ENCODE measurements at places on chromosomes 2 and 18.

GRCh38 chr2:200509235-200509611 lies 645 bp downstream of the KCTD18 start:
- DNase-seq: no peak

GRCh38 chr2:85266146-85267041 lies 61.4 kb downstream of the TGOLN2 start:
- DNase-seq: peak; percentile 79

- no peak for DNase-seq
Observed at GRCh38 chr2:231355508-231356465, 39.7 kb upstream of the B3GNT7 start.

- DNase-seq: no peak
Observed at GRCh38 chr2:62577994-62578781, 72.2 kb upstream of the TMEM17 start.

DNA sequence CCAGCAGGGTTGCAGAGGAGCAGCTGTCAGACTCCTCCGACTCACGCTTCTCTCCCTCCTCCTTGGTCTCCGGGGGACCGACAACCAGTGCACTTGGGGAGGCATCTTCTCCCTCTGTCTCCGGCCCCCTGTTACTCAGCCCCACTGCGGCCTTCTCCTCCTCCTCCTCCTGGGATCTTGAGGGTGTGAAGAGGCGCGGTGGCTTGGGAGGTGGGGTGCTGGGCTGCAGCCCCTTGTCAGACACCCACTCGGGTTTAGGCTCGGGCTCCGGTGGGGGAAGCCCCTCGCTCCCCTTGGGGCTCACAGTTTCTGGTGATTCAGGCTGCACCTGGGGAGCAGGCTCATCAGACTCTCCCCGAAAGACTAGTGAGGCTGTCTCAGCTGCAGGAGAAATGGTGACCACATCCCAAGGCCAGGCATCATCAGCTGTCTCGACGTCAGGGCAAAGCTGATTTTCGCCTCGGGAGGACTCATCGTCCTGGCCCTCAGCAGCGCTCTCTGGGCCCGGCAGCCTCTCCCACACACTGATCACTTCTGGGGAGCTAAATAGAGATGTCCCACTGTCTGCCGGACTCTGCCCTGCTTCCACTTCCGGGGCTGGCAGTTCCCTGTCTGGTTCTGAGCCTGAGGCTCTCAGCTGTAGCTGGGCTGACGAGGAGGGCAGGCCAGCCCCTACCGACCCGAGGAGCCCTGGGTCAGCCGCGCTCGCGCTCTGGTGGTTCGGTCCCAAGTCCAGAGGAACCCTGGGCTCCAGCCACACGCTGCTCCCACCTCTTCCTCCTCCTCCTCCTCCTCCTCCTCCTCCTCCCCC lies 9.0 kb upstream of the SFXN5 start:
- DNase-seq: no peak

- DNase-seq: no peak
Observed at GRCh38 chr2:217932803-217933616, 69.8 kb downstream of the TNS1 start.

- no peak for DNase-seq
Observed at GRCh38 chr18:70931942-70932814, 643.3 kb downstream of the SOCS6 start.

DNA sequence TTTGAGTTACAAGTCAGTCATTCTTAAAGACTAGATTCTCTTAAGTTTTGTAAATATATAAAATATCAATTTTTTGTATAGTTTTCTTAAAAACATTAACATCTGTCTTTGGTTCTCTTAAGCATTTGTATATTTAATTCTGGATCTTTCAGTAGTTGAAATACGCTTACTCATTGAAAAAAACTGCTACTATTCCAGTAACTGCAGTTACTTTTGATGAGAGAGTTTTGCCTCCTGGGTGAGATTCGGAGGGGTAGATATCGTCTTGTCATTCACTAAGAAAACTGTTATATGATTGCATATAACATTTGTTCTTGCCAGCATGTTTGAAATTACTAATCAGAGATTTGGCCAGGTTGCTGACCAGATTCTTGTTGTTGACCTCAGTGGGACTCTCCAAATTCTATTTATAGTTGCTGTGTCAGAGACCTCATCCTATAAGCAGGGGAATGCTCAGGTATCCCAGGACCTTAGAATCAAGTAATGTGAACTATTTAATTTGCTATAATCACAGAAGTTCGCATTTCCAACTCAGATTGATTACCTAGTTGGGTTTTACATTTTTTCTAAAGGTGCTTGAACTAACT lies 7.9 kb downstream of the AGPS start:
- DNase-seq: no peak

DNA sequence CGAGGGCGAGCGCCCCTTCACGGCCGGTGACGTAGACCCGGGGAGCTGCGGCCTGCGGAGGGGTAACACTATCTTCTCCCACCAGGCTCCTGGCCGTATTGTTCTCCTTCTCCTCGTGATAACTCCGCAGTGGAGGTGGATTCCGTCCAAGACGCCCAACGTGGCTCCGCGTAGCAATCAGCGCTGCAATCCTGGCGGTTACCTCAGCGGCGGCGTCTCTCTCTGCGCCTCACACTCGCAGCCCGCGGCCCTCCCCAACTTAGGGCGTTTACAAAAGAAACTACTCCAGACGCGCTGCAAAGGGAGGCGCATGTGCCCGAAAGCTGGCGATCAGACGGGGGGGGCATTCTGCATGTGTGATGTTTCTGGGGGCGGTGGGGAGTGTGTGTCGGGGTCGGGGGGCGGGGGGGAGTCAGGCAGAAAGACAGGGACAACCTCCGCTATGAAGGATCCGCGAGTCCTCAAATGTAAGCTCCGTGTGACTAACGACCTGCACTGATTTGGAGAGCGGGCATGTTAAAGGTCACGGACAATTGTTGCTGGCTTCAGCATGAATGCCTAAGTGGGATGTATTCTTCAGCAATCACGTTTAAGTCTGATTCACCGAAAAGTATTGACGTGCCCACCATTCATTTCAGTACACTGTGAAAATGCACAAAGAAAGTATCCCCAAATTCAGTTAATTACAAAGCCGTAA lies 1.3 kb upstream of the ZNF516 start:
- DNase-seq: no peak

DNA sequence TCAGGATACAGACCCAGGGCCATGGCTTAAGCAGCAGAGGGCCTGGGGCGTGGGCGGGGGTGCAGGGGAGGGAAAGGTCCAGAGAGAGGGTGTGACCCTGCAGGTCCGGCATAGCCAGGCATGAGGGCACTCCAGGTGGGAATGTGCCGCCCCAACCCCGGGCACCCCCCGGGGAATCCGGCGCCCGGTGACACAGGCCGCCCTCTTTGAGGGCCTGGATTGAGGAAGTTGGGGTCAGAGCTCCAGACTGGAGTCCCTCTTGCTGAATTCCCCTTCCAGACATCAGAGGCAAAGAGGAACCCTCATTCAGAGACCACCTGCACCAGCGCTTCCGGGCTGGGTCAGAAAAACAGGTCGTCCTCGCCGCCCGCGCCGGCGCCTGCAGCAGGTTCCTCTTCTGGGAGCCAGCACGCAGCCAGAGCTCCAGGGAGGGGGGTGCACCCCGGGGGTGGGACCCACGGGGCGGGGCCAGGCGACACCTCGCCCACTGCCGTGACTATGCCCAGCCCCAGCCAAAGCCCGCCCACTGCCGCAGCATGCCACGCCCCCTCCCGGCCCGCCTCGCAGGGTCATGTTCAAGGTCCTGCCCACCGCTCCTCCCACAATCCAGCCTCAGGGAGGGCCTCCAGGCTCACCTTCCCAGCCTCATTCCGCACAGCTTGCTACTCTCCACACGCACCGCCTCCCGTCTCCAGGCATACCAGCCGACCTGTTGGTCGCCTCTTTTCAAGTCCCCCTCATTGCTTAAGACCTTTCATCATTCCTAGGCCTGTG lies 98.3 kb upstream of the ID2 start:
- peak; percentile 91 for DNase-seq

DNA sequence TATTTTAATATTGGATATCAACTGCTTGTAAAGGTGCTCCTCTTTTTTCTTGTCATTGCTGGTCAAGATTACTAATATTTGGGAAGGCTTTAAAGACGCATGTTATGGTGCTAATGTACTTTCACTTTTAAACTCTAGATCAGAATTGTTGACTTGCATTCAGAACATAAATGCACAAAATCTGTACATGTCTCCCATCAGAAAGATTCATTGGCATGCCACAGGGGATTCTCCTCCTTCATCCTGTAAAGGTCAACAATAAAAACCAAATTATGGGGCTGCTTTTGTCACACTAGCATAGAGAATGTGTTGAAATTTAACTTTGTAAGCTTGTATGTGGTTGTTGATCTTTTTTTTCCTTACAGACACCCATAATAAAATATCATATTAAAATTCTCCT lies 38.2 kb downstream of the COL3A1 start:
- DNase-seq: no peak

- no peak for DNase-seq
Observed at GRCh38 chr2:210481601-210482175, 5.1 kb upstream of the LANCL1 start.

GRCh38 chr2:79292239-79292957 lies 132.8 kb upstream of the REG3A start:
- DNase-seq: no peak

DNA sequence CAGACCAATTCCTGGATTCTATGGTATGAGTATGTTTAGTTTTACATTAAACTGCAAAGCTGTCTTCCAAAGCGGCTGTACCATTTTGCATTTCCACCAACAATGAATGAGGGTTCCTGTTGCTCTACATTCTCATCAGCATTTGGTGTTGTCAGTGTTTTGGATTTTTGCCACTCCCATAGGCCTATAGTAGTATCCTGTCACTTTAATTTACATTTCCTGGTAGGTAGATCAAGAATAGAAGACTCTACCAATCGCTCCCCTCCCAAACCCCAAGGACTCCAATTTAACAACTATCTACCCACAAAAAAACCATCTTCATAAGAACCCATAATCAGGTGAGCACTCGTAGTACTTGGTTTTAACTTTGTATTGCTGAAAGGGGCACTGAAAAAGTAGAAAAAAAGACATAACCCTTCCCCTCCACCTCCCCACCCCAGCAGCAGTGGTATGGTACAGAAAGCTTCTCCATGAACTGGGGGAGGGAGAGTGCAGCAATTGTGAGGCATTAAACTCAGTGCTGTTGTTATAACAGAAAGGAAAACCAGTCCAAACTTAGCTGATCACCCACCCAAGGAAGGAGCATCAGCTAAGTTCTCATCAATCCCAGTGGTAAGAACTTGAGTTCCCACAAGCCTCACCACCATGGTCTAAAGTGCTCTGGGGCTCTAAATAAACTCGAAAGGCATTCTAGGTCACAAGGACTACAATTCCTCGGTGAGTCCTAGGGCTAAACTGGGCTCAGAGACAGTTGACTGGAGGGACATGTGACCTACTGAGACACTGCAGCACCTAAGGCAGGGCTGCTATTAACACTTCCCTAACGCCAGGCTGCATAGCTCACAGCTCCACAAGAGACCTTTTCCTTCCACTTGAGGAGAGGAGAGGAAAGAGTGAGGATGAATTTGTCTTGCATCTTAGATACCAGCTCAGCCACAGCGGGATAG lies 35.5 kb upstream of the CYTIP start:
- no peak for DNase-seq

DNA sequence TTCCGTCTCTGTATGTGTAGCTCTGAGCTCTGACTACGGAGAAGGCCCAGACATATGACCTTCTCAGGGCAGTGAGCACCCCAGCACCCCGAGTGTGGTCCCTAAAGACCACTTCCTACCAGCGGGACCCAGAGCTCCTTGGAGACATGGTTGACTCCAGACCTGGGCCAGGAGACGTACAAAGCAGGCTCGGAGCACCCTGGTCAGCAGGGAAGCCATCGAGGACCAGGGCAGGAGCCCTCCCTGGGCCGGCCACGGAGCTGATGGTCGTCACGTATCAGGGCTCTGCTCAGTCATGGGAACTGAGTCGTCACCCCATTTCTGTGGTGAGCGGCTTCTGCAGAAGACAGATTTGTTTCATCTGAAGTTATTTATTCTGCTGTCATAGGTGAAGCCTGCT lies 12.8 kb upstream of the NEU4 start:
- peak; percentile 30 for DNase-seq

- DNase-seq: peak; percentile 61
Observed at GRCh38 chr2:63056107-63057050, 5.7 kb downstream of the OTX1 start.

- DNase-seq: no peak
Observed at GRCh38 chr2:10294077-10294476, 8.6 kb upstream of the HPCAL1 start.

DNA sequence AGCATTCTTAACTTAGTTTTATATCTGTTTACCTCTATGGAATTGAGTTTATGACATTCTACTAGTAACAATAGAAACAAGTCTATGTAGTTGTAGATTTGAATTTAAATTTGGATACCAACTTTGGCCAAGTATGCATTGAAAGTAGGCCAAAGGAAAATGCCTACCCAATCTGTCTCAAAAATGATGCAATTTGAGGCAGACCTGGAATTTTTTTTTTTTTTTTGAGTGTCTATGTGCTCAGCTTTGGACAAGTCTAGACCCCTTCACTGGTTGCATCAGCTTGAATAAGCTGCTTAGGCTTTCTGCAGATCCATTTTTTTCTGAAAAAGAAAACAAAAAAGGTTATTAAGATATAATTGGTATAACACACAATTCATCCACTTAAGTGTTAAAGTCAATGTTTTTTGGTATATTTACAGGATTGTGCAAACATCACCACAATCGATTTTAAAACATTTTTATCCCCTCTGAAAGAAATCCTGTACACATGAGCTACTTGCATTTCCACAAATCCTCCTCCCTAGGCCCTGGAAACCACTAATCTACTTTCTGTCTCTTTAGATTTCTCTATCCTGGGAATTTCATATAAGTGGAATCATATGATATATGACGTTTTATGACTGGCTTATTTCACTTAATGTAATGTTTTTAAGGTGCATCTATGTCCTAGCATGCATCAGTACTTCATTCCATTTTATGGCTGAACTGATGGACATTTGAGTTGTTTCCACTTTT lies 185.1 kb upstream of the CCDC68 start:
- no peak for DNase-seq

GRCh38 chr2:193584522-193584938 lies 1389.8 kb upstream of the TMEFF2 start:
- no peak for DNase-seq

DNA sequence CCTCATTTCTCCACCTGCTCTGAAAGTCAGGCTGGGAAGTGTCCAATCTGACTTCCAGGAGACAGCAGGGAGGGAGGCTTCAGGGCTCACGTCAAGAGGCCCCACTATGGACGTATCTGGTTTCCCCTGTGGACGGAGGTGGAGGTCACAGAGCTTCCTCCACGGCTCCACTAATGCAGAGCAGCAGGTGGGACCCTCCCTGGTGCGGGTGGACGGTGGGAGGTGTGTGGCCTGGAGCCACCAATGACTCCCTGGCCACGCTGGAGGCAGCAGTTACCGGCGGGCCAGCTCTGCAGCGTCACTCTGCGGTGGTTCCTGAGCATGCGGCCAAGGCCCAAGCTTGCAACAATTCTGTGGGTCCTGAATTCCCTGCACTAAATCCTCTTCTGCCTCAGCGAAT lies 9.0 kb downstream of the CRACDL start:
- DNase-seq: no peak

GRCh38 chr2:55419233-55419678 lies 400 bp downstream of the CCDC88A start:
- peak; percentile 51 for DNase-seq

- DNase-seq: no peak
Observed at GRCh38 chr2:41510108-41510507, 537.7 kb upstream of the PKDCC start.

GRCh38 chr2:47295131-47295980 lies 107.6 kb upstream of the MSH2 start:
- DNase-seq: no peak
